ENCODE measurements at places on chromosomes 4 and X.

DNA sequence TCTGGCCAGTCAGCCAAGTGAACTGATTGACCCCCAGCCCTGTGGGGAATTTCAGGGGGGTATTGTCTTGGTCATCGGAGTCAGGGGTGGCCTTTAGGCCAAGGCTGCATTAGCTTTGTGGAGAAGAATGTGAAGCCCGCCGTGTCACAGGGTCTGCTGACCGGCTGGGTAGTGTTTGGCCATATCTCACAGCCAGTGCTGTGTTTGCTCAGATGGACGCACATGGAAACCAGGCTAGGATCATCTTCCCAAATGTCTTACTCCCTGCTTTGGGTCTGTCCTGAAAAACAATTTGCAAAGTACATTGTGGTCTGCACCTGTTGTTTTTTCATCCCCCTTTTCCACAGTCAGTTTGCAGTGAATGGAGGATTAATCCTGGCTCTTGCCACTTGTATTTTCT lies 13.0 kb downstream of the TMEM164 start:
- no peak for DNase-seq

DNA sequence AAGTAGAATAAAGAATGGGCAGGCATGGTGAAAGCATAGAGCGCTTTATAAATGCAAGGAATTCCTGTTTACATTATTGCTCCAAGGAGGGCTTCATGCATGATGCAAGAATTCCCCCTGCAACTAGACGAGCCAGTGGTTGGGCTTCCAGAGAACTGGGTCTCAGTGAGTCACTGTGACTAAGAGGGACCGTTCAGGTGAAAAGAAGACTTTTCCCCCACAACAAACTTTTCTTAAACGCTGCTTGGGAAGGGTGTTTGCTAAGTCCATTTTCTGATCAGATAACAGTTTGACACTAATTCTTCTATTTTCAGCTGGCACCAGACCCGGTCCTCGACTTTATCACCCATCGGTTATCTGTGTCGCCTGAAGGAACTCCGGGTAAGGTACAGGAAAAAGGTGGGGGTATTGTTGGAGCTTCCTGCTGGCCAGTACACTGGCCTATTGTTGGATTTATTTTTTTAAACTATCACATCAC lies 40.1 kb downstream of the LDB2 start:
- no peak for DNase-seq

DNA sequence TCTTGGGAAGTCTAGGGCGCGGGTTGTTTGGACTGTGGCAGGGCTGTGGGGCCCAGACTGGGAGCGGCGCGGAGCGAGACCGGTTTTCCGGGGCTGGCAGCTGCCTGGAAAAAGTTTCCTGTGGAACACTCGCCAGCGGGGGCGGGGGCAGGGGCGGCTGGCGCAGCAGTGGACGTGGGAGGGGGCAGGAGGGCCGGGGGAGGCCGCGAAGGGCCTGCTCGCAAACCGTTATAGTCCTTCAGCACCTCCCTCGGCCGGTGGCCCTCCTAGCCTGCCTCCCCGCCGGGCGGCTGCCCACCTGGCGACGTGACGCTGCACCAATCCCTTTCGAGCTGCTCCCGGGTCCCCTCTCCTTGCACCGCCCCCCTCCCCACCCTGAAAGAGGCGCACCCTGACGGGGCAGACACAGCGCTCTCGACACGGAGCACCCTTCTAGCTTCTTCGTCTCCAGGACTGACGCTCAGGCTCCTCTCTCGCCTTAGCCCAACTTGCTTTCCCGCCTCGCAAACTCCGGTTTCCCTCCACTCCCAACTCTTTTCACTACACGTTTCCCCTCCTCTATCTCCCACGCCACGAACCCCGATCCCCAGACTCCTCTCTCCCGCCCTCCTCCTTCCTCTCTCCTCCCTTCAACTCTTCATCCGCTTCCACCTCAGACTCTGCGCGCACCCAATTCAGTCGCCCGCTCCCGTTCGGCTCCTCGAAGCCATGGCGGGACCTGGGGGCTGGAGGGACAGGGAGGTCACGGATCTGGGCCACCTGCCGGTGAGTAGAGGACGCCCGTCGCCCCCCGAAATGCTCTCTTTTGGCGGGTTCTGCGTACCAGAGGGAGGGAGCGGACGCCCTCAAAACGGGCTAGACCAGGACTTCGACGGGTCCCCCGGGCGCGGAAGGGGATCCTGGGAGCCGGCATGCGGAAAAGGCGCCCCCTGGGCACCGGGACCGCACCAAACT lies at the start of gene NRK:
NRK (plus strand) TSS at position 402 of the 954 bp plus-strand sequence; CDS start at position 709, 307 bp downstream.
- no peak for DNase-seq

GRCh38 chrX:136163689-136164088 lies 16.4 kb downstream of the FHL1 start:
- no peak for DNase-seq

GRCh38 chr4:16377887-16378286 lies 151.6 kb upstream of the TAPT1 start:
- DNase-seq = no peak

GRCh38 chrX:56564164-56564885 lies 898 bp downstream of the UBQLN2 start:
- peak; percentile 28 for DNase-seq

DNA sequence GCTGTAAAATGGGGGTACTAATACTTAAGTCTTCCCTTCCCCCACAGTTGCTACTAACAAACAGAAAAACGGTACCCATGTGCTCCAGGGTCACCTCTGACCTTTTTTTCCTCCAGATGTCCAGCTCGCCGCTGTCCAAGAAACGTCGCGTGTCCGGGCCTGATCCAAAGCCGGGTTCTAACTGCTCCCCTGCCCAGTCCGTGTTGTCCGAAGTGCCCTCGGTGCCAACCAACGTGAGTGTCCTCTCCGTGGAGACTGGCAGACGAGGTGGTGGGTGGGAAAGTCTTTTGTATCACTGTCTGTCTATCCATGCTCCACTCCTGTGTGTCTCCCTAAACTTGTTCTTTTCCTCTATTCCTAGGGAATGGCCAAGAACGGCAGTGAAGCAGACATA lies 5.1 kb downstream of the UBA1 start:
- no peak for DNase-seq

- no peak for DNase-seq
These were observed 254.5 kb downstream of the SPRY1 start for GRCh38 chr4:123651066-123651465.

GRCh38 chrX:94204524-94204923 lies 530.5 kb downstream of the FAM133A start:
- no peak for DNase-seq

DNA sequence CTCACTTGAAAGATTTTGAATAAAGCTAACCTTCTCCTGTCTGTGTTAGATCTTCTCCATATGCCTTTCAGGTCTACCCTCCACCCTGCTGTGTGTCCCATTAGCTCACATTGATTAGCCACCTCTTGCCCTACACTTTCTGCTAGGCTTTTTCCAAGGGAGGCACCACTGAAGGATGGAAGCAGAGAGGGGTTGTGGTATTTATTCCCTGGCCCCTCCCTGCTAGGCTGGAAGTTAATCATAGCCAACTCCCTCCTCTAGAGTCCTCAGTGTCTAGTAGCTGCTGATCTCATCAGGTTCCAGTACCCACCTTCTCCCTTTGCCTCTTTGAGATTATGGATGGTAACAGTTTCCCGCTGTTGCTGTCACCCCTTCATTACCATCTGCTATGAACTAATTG lies 8.9 kb upstream of the SMIM43 start:
- DNase-seq = no peak

DNA sequence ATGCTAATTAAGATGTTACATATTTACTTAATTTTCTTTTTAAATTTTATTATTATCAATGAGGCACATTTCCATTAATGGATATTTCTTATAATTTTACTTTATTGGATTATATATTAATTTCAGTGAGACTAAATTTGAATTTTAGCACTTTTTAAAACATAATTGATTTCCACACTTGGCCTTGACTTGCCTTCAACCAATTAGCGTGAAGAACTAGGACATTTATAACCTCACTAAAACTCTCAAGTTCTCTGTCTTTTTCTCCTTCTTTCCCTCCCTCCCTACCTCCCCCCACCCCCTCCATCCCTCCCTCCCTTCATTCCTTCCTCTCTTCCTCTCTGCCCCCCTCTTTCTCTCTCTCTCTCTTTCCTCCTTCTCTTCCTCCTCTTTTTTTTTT lies 1618.1 kb downstream of the C4orf33 start:
- no peak for DNase-seq

DNA sequence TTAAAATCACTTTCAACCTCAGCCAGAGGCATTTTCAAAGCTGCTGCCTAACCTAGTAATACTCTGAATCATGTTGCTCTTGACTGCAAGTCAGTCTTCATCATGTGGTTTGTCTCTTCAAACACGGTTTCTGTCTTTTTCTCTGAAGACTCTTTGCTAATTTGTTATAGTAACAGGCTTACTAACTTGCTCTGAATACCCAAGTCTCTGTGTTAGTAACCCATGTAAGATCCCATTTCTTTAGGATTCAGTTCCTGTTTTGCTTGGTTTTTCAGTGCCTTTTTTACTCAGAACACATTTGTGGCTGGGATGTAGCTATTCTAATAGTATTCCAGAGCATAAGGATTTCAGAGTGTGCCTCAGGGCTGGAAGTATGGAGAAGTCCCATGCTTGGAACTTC lies 1450.6 kb upstream of the IGFBP7 start:
- DNase-seq = no peak

DNA sequence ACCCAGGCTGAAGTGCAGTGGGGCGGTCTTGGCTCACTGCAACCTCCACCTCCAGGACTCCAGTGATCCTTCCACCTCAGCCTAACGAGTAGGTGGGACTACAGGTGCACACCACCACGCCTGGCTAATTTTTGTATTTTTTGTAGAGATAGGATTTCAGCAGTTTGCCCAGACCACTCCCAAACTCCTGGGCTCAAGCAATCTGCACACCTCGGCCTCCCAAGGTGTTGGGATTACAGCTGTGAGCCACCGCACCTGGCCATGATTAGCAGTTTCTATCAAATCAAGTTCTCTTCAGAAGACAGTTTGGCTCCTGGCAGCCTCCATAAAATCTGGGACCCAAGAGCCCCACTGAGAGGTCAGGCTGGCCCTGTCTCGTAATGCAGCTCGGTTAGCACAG lies 26.4 kb upstream of the TRIM2 start:
- DNase-seq = no peak

DNA sequence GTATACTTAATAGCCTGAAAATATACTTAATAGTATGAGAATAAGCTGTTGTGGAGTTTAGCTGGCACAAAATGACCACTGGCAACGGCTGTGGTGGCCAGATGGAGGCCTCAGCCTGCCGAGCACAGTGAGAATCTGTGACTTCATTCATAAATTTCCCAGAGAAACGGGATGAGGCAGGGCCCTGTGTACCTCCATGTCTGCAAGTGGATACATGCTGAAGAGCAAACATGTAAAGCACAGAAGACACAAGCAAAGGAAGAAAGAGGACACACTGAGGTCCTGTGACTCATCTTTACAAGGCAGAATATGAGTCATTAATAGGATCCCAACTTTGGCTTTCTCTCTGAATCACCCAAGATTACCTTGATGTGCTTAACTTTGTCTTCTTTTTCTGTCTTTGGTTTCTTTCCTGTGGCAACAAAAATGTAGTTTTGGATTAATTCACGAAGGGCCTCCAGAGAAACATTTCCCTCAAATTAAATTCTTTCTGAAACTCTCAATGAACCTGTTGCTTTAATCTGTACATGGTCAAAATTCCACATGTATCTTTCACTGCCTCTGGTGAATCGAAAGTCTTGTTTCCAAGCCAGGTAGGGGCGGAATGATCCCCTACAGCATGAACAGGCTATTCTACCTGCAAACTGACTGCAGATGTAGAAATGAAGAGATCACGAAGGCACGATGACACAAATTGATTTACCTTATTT lies 56.4 kb downstream of the IRF2 start:
- DNase-seq = peak; percentile 58

GRCh38 chr4:152771741-152772533 lies 7.6 kb downstream of the TIGD4 start:
- DNase-seq = no peak

DNA sequence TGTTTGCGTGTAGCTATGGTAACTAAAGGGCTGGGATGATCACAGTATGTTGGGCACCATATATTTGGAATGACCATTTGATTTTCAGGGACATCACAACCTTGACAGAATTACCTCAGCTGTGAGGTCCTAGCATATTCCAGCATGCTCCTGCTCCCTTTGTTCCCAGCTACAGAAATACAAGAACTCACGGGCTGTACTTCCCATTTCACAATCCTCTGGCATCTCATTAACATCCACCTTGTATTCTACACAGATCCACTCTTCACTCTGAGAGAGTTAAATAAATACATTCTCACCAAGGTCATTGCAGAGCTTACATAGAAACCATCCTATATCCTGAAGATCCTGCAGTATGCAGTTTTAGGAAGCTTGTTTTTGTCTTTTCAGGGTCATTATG lies 169.7 kb downstream of the FRMPD4 start:
- no peak for DNase-seq
